Uterine smooth muscle cell (primary cell): ENCODE measurements at places on chromosomes 2 and 18. TPM values are rescaled to one million over a fixed set of nuclear protein-coding genes. Genes with fewer than 3 reads are reported as not detected.

The UGT1A7 gene
- not detected in 2 replicates for total RNA-seq

The CHPF gene
- total RNA-seq: 187 and 327 TPM in 2 replicates

The GALR1 gene
- under 0.01 TPM in 1 of 2 replicates, not detected in the other for total RNA-seq

The DLX2 gene
- under 0.01 TPM in 1 of 2 replicates, not detected in the other for total RNA-seq
